GM10248 (cell line): ENCODE measurements at places on chromosomes 6 and 20.

GRCh38 chr6:85449818-85450759, at the start of gene NT5E:
Gene NT5E, plus strand, starts transcription at chr6:85450083. Its CDS starts 57 bp downstream, at chr6:85450140.
- peak; percentile 87 for DNase-seq

DNA sequence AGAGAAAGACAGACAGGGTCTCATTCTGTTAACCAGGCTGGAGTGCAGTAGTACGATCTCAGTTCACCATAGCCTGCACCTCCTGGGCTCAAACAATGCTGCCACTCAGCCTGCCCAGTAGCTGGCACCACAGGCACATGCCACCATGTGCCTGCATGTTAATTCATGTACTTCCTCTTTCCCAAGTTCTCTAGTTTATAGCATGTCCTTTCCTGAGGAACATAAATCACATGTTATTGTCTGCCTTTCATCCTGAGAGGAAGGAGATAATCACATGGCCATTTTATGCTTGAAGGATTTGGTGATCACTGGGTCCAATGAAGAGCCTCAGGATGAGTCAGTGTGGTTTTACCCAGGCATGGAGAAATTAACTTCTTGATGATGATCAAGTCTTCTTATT, 47.9 kb downstream of the COL11A2 start:
- no peak for DNase-seq

DNA sequence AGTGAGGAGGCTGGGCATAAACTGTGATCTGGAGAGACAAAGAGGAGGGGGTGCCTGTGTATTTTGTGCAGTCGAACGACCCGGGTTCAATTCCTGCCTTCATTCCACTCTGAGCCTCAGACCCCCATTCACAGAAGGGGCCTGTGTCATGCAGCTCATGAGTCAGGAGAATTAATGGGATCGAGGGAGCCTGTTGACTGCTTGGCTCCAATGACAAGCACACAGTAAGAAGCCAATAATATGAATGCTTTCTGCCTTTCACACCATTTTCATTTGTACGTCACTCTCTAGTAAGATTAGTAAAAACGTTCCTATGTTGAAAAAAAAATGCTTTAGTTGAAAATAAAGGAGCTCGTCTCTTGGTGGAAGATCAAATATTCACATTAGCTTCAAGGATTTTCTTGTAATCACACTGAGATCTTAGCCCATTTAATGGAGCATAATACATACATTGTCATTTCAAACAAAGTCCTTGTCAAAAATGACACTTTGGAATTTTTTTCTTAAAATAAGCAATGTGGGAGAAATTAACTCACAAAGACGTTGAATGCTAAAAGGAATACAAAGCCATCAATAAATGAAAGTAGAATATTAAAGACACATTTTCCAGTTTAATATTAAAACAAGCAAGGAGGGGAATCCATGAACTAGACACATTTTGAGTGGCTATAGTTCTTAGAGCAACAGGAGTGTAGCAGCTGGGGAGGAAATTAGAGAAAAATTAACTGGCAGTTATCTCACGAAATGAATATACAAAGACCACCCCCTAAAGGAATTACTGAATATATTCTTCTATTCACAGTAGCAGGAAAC, 246.7 kb upstream of the AFDN start:
- DNase-seq, result no peak

- DNase-seq, result no peak
These were observed 86.6 kb downstream of the ISM1 start for GRCh38 chr20:13307562-13308163.

DNA sequence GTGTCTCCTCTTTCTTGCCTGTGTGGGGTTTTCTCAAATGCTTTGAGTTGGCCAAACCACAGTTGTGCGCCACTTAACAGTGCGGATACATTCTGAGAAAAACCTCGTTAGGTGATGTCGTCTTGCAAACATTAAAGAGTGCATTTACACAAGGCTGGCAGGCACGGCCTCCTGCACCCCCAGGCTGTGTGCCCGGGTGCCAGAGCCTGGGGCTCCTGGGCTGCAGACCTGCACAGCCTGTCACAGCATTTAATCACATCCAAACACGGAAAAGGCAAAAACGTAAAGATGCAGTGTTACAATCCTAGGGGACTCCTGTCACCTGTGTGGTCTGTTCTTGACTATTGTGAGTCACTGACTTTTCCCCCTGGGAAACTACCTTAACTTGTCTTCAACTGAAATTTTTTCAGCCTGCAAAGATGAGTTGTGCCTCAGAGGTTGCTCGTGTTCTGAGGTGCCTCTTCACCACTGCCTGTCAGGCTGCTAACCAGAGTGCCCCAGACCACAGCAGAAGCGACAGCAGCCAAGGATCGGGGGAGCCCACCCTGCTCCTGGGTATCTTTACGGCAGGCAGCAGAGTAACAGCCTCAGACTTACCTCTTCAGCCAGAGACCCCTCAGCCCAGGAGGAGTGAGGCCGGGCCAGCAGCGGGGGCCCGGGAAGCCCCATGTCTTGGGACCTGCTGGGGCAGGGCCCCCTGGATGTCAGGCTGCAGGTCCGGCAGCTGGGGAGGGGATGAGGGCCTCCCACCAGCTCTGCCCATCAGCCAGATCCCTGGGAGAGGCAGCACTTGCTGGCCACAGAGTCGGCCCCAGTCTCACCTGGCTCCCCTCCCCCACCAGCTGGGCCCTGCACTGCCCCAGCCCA, 683 bp upstream of the C20orf204 start:
- peak; percentile 51 for DNase-seq

GRCh38 chr20:41094353-41095055, 42.8 kb upstream of the PLCG1 start:
- DNase-seq, result no peak

DNA sequence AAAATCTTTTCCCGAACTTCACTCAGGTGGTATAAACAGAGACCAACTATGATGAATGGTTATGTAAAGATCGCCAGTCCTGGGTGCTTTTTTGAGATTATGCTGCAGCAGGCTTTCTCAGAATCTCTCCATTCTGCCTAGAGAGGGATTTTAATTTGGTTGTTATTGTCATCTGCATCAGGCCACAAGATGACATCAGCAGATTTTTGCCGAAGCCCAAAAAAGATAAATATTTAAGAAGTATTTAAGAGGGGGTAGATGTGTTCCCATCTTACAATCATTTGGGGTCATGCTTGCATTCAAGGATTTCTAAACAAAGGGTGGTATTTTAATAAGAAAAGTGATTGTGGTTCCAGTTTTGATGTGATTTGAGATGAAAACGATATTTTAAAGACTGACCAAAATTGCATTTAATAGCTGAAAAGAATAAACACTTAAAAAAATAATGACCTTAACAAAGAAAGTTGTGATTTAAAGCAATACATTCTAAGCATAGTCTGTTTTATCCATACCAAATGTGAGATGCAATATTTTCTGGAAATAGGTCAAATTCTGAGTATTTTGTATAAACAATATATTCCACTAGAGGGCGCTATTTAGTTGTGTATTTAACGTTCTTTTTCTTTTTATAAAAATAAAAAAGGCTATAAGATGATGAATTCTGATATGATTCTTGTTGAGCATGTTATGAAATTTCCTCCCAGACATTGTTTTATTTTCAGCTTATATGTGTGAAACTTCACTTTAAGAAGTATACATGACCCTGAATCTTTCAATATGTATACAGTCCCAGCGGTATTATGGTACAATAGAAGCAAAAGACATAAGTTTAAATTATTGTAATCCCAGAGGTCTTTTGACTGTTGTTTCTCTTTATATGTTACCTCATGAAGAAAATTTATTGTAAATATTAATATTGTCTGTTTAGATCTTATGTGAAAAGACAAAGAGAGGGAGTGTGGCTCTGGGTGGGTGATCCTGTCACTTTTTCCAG, 51.0 kb upstream of the ZFP64 start:
- DNase-seq, result peak; percentile 31

GRCh38 chr6:156950084-156950483, 172.9 kb downstream of the ARID1B start:
- no peak for DNase-seq

GRCh38 chr6:105193647-105194046, 13.8 kb upstream of the POPDC3 start:
- no peak for DNase-seq

DNA sequence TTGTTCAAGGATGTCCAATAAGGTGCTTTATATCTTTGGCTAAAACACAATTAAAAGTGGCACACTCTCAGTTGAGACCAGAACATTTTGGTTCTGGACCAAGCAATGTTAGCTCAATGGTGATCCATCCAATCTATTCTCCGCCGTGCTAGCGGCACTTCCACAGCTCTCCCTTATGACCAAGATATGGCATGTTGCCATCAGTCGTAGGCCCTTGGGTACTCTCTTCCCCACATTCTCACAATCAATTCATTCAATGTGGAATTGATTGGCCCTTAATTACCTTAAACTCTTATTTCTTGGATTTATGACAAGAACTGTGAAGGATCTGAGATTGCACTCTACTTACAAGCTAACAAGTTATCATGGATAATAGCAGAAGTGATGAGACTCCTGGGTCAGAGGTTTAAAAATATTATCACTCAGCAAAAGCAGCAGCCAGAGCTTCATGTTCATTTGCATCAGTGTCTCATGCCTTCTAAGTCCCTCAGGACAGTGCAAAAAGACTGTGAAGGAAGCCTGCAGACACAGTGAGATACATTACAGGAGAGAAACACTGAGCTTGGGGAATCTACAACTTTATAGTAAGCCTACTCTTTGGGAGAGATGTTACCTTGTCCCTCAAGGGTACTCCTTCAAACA, 80.0 kb upstream of the ARG1 start:
- no peak for DNase-seq

DNA sequence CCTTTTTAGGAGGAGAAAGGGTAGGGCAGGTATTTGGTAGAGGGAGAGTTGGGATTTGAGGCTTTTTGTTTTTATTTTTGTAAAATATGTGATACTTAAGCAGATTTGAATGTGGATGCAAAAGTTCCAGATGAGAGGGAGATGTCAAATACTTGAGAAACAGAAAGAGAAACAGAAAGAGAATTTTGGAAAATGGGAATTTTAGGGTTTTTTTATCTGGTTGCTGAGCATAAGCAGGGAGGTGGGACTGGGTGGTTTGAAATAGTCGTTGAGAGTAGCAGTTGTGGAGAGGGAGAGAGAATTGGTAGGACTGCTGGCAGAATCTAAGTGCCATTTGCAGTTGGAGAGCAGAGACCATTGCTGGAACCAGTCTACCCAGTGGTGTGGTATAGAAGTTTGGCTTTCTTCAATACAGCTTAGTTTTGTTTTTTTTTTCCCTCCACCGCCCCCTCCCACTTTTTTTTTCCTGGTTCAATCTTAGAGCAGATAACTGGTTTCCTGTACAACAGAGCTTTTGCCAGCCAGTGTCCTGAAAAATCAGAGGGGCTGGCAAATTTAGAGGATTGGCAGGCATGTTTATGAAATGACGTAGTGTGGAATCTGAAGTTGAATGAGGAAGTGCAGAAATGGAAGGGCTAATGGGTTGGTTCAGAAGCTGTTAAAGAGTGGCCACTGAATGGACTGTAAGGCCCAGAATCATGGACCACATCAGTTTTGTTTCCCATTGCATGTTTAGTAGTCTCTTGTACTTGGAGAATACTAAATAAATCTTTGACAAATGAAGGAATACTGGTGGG, 68.7 kb downstream of the ATRN start:
- no peak for DNase-seq

GRCh38 chr20:2475850-2476741, 5.5 kb upstream of the SNRPB start:
- no peak for DNase-seq

DNA sequence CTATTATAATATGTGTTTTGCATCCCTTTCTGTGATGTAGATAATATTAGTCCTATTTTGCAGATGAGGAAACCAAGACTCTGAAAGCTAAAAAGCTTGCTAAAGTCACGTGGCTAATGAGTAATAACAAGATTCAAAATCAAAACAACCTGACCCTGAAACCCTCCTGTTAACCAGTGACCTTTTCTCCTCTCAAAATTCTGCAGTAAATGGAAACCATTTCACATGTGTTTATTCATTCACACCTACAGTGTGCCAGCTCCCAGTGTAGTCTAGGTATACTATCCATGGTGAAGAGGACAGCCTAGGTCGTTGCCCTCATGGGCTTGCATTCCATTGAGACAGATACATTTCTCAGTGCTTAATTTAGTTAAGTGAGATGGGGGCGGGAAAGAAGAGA, 30.6 kb upstream of the PHACTR2 start:
- DNase-seq, result no peak

DNA sequence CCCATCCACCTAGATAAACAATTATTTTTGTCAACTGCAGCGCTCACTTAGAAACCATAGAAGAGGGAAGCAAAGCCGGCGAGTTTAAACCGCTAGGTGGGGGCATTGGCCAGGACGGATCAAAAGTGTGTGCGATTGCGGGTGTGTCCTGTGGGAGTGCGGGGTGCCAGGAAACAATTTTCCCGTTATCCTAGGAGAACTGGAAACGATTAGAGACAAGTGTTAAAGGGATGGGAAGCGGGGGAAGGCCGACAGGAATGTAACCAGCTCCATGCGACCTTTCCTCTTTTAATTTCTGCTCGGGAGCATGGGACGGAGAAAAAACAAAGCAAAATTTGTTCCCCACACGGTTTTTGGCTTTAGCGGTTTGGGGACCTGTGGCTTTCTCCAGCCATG, 2.8 kb upstream of the HTR1B start:
- DNase-seq, result peak; percentile 38

- DNase-seq, result no peak
These were observed 6.9 kb downstream of the PI3 start for GRCh38 chr20:45181639-45182038.

DNA sequence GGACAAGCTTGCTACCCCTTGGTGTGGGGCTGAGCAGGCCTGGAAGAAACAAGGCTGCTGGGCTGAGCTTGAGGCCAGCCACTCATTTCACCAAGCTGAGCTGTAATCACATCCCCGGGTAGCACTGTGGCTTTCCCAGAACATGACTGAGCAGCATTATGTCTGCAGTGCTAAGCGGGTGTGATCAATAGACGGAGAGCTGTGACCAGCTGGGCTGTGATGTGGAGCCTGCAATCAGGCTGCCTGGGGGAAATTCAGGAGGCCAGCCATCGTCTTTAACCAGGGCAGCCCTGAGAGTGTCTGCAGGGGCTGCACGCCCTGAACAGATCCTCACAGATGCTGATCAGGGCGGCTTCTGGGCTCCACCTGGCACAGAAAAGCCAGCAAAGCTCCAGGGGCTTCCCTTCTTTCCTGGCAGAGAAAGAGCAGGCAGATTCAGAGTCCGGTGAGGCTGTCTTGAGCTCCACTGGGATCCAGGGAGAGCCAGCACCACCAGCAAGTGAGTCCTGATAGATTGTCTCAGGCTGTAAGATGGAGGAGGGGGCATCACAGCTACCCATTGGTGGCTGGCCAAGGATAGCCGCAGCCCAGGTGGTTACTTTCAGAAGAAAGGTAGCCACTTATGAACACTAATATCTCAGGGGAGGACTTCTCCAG, 165.9 kb downstream of the NRN1 start:
- no peak for DNase-seq

GRCh38 chr20:49515586-49515985, 33.1 kb upstream of the KCNB1 start:
- DNase-seq, result no peak
